ENCODE measurements at places on chromosomes 4 and X. TPM values are rescaled to one million over a fixed set of nuclear protein-coding genes. Genes with fewer than 3 reads are reported as not detected.

ETDA gene
- not detected for total RNA-seq

F11 gene
- not detected for total RNA-seq

MTNR1A gene
- total RNA-seq = not detected

PDLIM3 gene
- total RNA-seq = not detected

RPS6KA6 gene
- total RNA-seq = 0.16 TPM

TKTL2 gene
- not detected for total RNA-seq

MAGIX gene
- total RNA-seq = 0.84 TPM

TEX11 gene
- total RNA-seq = not detected

CXCL6 gene
- not detected for total RNA-seq

TCEAL6 gene
- total RNA-seq = not detected

MSX1 gene
- total RNA-seq = not detected

LPAR4 gene
- total RNA-seq = not detected

SLC10A4 gene
- not detected for total RNA-seq

CLNK gene
- 0.11 TPM for total RNA-seq

APELA gene
- total RNA-seq = not detected

SPANXN3 gene
- not detected for total RNA-seq

CWH43 gene
- not detected for total RNA-seq

CT47B1 gene
- total RNA-seq = not detected

BEX1 gene
- total RNA-seq = 0.32 TPM

CSAG2 gene
- total RNA-seq = not detected

PCDH11X gene
- not detected for total RNA-seq

MAPK10 gene
- not detected for total RNA-seq

ZNF157 gene
- 0.40 TPM for total RNA-seq

RASSF6 gene
- total RNA-seq = not detected

KLHL4 gene
- 0.58 TPM for total RNA-seq

CCNA2 gene
- 14.7 TPM for total RNA-seq

Data from activated T-cell treated with anti-CD3 and anti-CD28 coated beads, Interleukin-2, amount 50 U/mL, for 4 hours (primary cell).